ENCODE measurements at places on chromosomes 5 and 9.

DNA sequence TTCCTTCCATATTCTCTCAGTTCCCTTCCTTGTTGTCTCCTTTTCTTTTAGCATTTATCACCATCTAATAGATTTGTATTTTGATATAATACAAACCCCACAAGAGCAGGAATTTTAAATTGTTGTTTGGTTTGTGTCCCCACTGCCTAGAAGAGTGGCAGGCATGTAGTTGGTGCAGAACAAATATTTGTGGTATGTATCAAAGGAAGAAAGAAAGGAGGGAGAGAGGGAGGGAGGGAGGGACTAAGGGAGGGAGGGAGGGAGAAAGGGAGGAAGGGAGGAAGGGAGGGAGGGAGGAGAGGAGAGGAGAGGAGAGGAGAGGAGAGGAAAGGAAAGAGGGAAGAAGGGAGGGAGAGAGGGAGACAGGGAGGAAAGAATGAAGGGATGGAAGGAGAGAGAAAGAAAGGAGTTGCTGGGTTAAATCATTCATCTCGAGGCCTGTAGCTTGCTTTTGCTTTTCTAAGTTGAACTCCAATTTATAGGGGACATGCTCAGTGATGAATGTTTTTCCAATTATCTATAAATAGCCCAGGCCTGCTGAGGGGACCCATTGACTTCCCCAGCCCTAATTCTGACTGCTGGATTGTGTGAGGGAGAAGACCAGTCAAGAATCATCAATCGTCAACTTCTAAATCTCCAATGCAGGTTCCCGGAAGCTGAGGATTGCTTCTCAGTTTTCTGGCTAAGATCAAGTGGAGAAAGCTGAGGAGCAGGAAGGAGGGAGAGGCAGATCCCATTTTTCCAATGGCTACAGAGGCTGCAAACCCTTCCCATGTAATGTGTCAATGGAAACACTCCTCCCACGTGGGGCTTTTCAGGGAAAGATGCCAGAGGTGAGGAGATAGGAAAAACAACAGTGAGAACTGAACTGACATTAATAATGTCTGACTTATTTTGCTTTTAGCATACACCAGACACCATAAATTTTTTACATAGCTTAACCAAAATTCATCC, 320.7 kb downstream of the ASTN2 start:
- DNase-seq = no peak

- DNase-seq = no peak
Observed at GRCh38 chr9:110731437-110732028, 62.9 kb downstream of the MUSK start.

- DNase-seq = no peak
Observed at GRCh38 chr9:76718166-76718565, 46.1 kb upstream of the PCA3 start.

DNA sequence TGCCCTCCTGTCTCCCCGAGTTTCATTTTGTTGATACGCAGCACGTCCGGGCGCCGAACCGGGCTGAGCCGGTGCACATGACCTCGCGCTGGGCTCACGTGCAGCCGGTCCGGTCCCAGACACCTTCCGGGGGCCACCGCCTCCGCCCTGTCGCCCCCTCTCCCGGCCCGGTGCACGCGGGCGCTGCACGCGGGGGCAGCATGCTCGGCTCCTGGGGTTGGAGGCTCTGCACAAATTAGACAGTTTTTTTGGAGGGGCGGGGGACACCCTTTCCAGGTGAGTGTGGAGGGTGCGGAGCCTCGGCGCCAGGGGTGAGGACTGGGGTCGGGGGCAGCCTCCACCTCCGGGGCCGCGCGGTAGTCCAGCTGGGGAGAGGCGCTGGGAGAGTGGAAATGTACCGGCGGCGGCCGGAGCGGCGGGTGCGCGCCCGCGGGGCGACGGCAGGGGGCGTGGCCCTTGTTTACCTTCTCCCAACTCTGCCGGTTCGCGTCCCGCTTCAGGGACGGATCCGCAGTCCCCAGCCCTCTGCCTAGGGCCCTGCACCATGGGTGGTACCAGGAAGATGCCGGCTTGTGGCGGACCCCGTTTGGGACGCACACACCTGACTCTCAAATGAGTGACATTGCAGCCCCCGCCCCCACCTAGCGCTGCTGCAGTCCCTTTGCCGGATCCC, 1.1 kb downstream of the JADE2 start:
- peak; percentile 33 for DNase-seq

GRCh38 chr5:148378670-148379069, 5.1 kb upstream of the FBXO38 start:
- DNase-seq = no peak

DNA sequence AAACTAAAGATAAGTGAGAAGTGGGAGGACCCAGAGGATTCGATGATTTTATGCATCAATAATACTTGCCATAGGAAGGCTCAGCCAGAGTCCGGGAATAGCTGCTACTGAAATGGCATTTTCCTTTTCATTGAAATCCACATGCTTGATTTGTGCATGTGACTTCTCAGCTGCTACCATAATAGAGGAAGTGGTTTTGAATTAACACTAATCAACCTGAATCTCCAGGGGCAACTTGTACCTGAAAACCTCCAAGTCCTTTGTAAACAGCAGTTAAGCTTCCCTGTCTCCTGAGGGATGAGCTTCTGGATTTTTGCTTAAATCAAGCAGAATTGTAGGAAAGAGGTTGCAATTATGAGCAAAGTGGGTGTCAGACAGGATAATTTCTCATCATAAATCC, 124.9 kb downstream of the PPP2R2B start:
- DNase-seq = no peak

DNA sequence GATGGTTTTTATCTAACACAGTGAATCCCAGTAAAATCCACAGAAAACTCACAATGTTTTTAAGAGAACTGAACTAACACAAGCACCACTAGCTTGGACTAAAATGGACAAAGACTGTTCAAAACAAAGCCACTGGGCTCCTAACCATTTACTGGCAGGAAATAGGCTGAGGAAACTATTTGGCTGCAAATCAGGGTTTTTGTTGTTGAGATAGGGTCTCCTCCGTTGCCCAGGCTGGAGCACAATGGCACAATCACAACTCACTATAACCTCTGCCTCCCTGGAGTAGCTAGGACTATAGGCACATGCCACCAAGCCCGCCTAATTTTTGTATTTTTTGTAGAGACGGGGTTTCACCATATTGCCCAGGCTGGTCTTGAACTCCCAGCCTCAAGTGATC, 99.7 kb downstream of the THBS4 start:
- DNase-seq = no peak

DNA sequence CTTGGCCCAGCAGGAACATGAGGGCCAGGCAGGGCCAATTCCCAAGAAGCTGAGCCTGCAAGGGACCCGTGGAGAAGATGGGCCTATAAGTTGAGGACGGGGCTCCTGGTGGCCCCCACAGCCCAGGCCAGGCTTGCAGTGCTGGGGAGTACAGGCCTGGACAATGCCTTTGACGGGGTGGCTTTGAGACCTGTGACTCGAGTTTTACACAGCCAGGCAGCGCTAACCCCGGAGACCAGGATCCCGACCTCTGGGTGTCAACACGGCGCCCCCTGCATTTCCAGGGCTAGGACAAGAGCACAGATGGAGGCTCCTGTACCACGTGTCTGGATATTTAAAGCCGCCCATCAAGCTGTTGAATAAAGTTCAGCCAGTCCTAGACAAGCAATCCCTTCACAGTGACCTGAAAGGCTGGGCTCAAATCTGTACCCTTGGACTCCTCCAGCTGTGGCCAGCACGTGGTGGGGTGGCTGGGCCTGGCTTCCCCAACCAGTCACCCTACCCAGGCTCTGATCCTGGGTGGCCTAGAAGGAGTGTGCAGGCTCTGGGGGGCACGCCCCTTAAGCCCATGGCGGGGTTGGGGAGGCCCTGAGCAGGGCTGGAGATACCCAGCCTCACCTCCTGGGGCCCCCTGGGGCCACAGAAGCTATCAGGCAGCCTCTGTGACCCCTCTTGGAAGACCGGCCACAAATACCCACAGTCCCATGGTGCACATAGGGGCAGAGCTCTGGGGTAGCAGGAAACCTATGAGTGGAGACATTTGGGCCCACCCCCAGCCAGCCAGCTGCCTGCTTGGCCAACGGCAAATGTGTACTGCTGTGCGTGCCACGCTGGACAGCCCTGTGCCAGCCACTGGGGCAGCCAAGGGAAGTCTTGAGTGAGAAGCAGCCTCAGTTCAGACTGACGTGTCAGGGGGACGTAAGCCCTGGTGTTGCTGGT, 88.7 kb downstream of the NTNG2 start:
- DNase-seq = no peak

GRCh38 chr9:98401140-98402018, 145.9 kb upstream of the TBC1D2 start:
- no peak for DNase-seq

DNA sequence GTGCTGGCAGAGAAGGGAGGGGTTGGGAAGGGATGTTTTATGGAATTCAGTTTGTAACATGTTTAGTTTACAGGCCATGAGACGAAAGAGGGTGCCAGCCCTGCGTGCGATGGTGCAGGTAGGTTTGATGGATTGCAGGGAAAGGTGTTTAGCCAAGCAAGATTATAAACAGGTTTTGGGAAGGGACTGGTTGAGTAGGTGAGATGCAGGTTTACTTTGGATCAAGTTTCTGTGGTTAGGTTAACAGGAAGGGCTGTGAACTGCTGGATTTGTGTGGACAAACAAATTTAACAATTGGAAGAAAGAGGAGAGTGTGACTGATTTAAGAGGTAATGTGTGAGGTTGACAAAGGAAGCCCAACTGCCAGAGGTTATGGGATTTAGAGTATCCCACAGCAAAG, 32.6 kb upstream of the GPX3 start:
- no peak for DNase-seq

- no peak for DNase-seq
Observed at GRCh38 chr5:14810928-14811572, 60.5 kb downstream of the ANKH start.

DNA sequence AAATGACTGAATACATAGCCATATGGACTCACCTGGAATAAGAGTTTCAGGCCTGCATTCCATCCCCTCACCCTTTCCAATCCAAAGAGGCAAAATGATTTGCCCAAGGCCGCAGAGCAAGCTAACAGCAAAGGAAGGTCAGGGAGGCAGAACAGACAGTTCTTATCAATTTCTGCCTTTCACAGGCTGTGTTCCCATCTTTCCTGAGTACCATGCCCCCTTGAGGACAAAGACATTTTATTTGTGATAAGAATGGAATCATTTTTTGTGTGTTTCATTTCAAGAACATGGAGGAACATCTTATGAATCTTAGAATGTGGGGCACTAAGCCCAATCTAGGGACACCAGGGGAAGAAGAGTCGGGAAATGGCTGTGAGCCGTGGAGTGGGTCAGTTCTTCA, 13.9 kb downstream of the LHFPL2 start:
- DNase-seq = no peak

- peak; percentile 1 for DNase-seq
Observed at GRCh38 chr9:99296291-99296951, 74.3 kb downstream of the SEC61B start.

DNA sequence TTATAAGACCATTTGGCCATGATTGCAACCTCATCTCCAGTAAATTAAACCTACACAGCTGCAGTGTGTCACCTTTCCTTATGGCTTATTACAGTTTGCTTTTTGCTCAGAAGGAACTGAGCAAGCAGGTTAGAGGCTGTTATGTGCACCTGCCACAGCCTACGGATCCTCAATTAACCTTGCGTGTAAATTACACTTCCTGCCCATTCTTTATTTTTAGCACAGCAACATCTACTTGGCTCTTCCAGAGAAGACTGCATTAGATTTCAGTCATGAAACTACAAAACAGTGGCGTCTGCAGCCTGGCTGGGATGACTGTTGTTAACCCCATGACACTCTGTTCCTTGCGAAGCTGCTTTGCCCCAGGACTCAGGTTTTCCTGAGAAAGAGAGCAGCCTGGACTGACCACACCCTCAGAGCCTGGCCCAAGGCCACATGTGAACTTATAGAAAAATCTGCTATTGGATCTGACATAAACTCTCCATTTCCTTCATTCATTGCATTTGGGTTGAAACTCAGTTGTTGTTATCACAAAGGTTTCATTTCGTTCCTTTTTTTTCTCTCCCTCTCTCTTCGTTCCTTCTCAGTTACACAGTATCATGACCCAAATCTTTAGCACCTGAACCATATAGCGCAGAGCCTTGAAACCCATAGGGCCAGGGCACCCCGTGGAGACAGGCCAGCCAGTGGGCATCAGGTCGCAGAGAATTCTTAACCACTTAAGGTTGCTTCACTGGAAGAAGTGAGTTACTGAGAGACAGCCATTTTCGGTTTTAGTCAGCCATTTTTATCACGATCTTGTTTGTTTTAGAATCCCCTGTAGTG, 138.6 kb downstream of the PALM2AKAP2 start:
- DNase-seq = no peak

- DNase-seq = no peak
Observed at GRCh38 chr9:135994501-135995192, 33.5 kb upstream of the UBAC1 start.

GRCh38 chr9:94079236-94079635, 5.0 kb upstream of the PTPDC1 start:
- DNase-seq = no peak

DNA sequence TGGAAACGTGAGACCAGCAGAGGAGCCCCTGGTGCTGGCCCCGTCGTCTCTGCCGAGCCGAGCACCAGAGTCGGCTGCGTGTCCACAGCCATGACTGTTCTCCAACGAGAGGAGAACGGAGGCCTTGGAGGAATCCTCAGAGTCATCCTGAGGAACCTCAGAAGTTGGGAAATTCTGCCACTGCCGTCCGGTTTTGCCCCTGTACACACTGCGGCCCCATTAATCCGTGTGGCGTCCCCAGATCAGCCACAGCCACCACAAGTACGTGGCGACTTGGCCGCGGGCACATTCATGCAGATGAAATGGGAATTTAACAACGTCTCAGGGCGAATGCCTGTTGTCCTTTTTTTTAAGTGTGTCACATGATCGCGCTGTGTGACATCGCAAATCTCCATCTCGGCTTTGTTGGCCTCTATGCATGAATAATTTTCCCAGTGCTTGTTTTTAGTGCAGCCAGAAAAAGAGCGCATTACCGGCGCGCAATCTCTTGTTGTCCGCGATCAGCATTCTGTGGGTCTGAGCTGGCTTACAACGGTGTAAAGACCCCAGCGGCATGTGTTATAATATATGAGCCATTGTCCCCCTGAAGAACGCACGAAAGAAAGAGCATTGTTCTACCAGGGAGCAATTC, 323.0 kb upstream of the IRX4 start:
- no peak for DNase-seq

GRCh38 chr5:14355391-14355790, 212.2 kb downstream of the TRIO start:
- DNase-seq = no peak

GRCh38 chr9:13873203-13873602, 440.7 kb downstream of the NFIB start:
- DNase-seq = no peak

GRCh38 chr5:108260117-108260857, 121.6 kb downstream of the FBXL17 start:
- peak; percentile 41 for DNase-seq
